ENCODE measurements at places on chromosomes 16 and 17.

DNA sequence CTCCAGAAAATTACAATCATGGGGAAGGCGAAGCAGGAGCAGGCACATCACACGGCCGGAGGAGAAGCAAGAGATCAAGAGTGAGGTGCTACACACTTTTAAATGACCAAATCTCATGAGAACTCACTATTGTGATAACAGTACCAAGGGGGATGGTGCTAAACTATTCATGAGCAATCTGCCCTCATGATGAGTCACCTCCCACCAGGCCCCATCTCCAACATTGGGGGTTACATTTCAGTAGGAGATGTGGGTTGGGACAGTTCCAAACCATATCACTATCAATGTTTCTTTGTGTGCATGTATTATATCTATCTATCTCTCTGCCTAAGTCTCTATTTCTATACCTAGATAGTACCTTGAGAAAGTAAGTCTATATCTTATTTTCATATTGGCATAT lies 724.8 kb downstream of the CDH11 start:
- DNase-seq = no peak
- no peak overlapping the region for H3K4me3 ChIP-seq
- no peaks in the 10 kb centered on the region for H3K36me3 ChIP-seq
- no peaks in the 10 kb centered on the region for H3K27me3 ChIP-seq

DNA sequence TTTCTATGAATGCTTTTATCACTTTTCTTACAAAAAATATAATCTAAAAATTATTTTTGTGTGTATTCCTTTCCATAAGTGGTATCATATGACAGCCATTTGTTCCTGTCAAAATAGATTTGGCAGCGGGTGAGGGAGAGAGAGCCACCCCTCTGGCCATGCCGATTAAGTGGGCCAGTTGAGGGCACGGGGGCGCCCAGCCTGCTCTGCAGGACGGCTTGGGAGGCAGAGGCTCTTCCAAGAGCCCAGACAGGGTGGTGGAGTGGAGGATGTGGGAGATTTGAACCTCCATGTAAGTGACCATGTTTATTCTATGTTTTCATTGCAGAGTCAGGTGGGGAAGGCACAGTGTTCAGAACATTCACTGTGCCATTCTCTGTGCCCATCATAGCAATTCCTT lies 88.8 kb downstream of the IRX3 start:
- H3K4me1 ChIP-seq = peaks cover 28% of the 10 kb centered on the region
- no peak for DNase-seq
- no peaks in the 10 kb centered on the region for H3K27me3 ChIP-seq
- no peaks in the 10 kb centered on the region for H3K36me3 ChIP-seq

GRCh38 chr17:7548585-7549400 lies at the start of gene TNFSF12:
Gene TNFSF12, plus strand, starts transcription at chr17:7549058. Its CDS starts 96 bp downstream, at chr17:7549154.
- H3K4me1 ChIP-seq = peaks cover 25% of the 10 kb centered on the region
- H3K27me3 ChIP-seq = no peaks in the 10 kb centered on the region
- H3K4me3 ChIP-seq = peak within 1 kb of the TSS; percentile 79

DNA sequence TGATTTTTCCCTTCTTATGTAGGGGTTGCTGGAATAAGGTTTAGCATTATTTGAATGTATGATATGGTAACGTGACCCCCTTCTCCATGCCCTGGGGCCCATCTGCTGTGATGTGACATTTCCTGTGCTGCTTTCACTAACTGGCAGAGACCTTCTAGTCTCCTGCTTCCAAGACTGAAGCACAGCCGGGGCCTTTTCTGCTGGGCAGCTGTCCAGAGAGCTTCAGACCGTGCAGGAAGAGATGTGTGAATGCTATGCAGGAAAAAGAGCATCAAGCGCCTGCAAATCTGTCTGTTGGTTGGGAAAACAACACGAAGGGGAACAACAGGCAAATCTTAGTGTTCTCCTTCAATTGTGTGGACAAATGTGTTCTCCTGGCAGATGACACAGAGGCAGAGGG lies 128.5 kb downstream of the SPACA3 start:
- DNase-seq = no peak
- H3K27ac ChIP-seq = no peak overlapping the region
- H3K4me3 ChIP-seq = no peak overlapping the region
- no peaks in the 10 kb centered on the region for H3K4me1 ChIP-seq

DNA sequence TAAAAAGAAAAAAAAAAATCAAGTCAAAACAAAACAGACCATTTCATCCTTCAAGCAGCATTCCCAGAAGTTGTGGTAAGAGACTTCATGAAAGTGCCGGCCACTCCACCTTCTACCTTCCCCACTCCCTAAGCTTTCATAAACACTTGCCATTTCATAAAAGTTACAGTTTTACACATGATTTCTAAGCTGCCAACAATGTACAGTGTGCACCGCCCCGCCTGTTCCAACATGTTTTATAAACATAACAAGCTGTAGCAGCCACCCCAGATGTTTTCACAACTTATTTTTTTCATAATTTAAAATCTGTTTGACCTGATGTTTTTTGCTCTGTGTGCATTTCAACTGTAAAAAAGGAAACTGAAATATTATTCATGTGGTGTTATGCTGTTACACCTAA lies 608.1 kb downstream of the TOX3 start:
- no peak for DNase-seq
- no peaks in the 10 kb centered on the region for H3K36me3 ChIP-seq
- H3K27me3 ChIP-seq = no peaks in the 10 kb centered on the region
- H3K27ac ChIP-seq = no peak overlapping the region

- no peak overlapping the region for H3K4me3 ChIP-seq
- H3K4me1 ChIP-seq = no peaks in the 10 kb centered on the region
- DNase-seq = no peak
- peaks cover 42% of the 10 kb centered on the region for H3K27me3 ChIP-seq
These were observed 118.3 kb downstream of the NPIPB5 start for GRCh38 chr16:22628994-22629393.

DNA sequence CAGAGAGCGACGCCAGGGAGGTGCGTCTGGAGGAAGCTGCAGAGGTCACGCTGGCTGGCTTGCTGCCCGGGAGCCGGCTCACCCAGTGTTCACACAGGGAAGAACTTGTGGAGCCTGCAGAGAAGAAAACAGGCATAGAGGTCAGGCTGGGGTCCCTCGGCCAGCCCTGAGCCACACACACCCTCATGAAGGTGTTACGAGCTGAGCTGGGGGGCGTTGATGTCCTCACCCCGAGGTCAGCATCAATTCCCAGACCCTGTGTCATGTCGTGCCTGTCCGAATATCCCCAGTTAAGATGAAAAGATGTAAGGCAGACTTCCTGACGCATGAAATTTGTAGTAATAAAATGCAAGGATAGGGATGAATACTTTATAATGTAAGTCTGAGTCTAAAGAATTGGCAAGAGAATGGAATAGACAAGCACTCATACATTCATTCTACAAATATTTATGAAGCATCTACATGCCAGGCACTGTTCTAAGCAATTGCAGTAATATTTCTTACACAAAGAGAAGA lies 77.1 kb downstream of the USP31 start:
- H3K4me1 ChIP-seq = peaks cover 26% of the 10 kb centered on the region
- H3K27ac ChIP-seq = peak overlapping the region; percentile 84
- no peak overlapping the region for H3K4me3 ChIP-seq
- H3K27me3 ChIP-seq = no peaks in the 10 kb centered on the region

GRCh38 chr17:45246861-45247428 lies 14.9 kb downstream of the SPATA32 start:
- no peaks in the 10 kb centered on the region for H3K4me1 ChIP-seq
- H3K36me3 ChIP-seq = peaks cover 14% of the 10 kb centered on the region
- H3K27ac ChIP-seq = peak overlapping the region; percentile 40
- H3K4me3 ChIP-seq = peak overlapping the region; percentile 40
- DNase-seq = peak; percentile 52

DNA sequence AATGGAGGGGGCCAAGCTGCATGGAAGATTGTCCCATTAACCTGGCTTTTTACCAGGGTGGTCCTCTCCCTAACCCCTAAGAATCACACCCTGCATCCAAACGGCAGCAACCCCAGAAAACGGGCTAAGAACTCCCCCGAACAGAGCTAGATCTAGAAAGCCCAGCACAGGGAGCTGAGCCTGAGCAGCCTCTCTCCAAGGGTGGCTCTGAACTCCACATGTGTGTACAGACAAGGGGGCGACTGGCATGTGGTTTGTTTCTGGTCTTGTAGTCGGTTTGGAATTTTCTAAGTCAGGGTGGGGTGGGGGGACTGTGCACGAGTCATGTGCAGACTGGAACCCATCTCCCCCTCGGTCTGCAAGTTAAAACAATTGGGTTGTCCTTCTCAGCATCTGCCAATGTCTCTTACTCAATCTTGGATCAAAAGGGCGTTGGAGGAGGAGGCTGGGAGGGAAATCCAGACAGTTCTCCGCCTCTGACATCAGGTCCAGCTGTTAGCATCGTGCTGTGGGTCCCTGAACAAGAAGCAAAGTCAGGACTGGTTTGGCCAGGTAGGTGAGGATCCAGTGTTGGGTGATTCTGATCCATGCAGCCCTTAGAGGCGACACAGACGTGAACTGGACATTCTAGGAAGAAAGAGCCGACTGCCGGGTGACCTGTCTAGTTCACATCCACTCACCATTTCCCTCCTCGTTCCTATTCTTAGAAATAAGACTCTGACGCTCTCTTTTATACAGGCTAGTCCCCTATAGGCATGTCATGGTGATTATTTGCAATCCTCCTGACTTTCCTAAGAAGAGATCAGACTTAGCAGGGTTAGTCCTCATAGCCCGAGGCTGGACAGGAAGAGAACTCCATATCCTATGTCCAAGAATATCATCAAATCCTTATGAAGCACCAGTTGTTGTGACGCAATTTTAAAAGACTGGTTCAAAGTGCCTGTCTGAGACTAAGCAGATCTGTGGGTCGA lies 381.8 kb downstream of the SOX9 start:
- DNase-seq = peak; percentile 45
- H3K27ac ChIP-seq = no peak overlapping the region
- no peak overlapping the region for H3K4me3 ChIP-seq
- no peaks in the 10 kb centered on the region for H3K4me1 ChIP-seq
- H3K27me3 ChIP-seq = no peaks in the 10 kb centered on the region

GRCh38 chr16:65117811-65118448 lies 3.9 kb downstream of the CDH11 start:
- H3K4me1 ChIP-seq = peaks cover 17% of the 10 kb centered on the region
- no peak overlapping the region for H3K27ac ChIP-seq
- H3K36me3 ChIP-seq = peaks cover 5% of the 10 kb centered on the region
- H3K27me3 ChIP-seq = no peaks in the 10 kb centered on the region

GRCh38 chr16:73183611-73184092 lies 135.7 kb upstream of the ZFHX3 start:
- H3K36me3 ChIP-seq = no peaks in the 10 kb centered on the region
- DNase-seq = no peak
- peak overlapping the region; percentile 10 for H3K4me3 ChIP-seq
- H3K27me3 ChIP-seq = no peaks in the 10 kb centered on the region

GRCh38 chr17:42924891-42925290 lies 24.3 kb downstream of the G6PC1 start:
- no peak for DNase-seq
- no peak overlapping the region for H3K4me3 ChIP-seq
- H3K27me3 ChIP-seq = no peaks in the 10 kb centered on the region
- no peak overlapping the region for H3K27ac ChIP-seq
- H3K36me3 ChIP-seq = no peaks in the 10 kb centered on the region

GRCh38 chr16:5374184-5374583 lies 276.6 kb upstream of the EEF2KMT start:
- no peaks in the 10 kb centered on the region for H3K4me1 ChIP-seq
- H3K36me3 ChIP-seq = no peaks in the 10 kb centered on the region
- H3K4me3 ChIP-seq = no peak overlapping the region
- H3K27ac ChIP-seq = no peak overlapping the region
- H3K27me3 ChIP-seq = no peaks in the 10 kb centered on the region
- DNase-seq = no peak

GRCh38 chr17:82608816-82609215 lies 39.4 kb downstream of the WDR45B start:
- no peak for DNase-seq
- H3K4me1 ChIP-seq = peaks cover 20% of the 10 kb centered on the region
- H3K27ac ChIP-seq = no peak overlapping the region
- no peak overlapping the region for H3K4me3 ChIP-seq
- peaks cover 34% of the 10 kb centered on the region for H3K36me3 ChIP-seq

- no peaks in the 10 kb centered on the region for H3K36me3 ChIP-seq
- no peak overlapping the region for H3K4me3 ChIP-seq
- no peak for DNase-seq
- H3K27ac ChIP-seq = no peak overlapping the region
- H3K27me3 ChIP-seq = no peaks in the 10 kb centered on the region
These were observed 55.0 kb downstream of the STX8 start for GRCh38 chr17:9520649-9521048.

DNA sequence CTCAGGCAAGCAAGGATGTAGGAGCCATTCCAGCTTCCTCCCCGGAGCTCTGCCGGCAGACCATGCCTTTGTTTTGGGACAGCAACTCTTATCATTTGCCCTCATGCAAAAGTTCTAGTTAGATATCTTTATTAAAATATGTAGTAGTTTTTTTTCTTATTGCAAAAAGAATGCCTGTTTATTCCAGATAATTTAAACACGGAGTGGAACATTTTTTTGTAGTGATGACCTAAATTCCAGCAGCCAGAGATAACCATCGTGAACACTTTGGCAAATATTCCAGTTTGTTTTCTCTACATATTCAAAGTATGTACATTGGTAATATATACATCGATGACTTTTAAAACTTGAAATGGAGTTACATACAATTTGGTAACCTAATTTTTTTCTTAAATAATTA lies 54.8 kb downstream of the CRISPLD2 start:
- no peak overlapping the region for H3K4me3 ChIP-seq
- H3K4me1 ChIP-seq = no peaks in the 10 kb centered on the region
- no peak for DNase-seq
- H3K27me3 ChIP-seq = no peaks in the 10 kb centered on the region
- peaks cover 44% of the 10 kb centered on the region for H3K36me3 ChIP-seq

DNA sequence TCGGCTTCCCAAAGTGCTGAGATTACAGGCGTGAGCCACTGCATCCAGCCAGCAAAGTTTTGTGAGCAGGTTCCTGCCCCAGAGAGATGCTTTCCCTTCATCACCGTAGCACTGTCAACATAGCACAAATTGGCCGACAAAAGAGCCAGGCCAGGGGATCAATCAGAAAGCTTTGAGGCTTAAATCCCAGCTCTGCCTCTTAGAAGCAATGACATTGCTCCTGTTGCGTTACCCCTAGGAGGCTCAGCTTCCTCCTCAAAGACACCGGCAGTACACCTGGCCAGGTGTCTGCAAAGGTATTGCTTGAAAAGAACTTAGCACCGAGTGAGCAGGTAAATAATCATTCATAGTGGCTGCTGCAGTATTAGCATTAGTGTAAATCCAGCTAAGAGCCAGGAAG lies 86.5 kb downstream of the NDE1 start:
- no peak overlapping the region for H3K4me3 ChIP-seq
- H3K4me1 ChIP-seq = no peaks in the 10 kb centered on the region
- no peaks in the 10 kb centered on the region for H3K36me3 ChIP-seq

- no peak overlapping the region for H3K4me3 ChIP-seq
- no peaks in the 10 kb centered on the region for H3K27me3 ChIP-seq
- H3K4me1 ChIP-seq = no peaks in the 10 kb centered on the region
- no peak for DNase-seq
- no peak overlapping the region for H3K27ac ChIP-seq
- no peaks in the 10 kb centered on the region for H3K36me3 ChIP-seq
These were observed 189.8 kb upstream of the CDH5 start for GRCh38 chr16:66176731-66177130.

GRCh38 chr16:57113042-57113453 lies 20.7 kb downstream of the CPNE2 start:
- H3K27me3 ChIP-seq = no peaks in the 10 kb centered on the region
- H3K4me1 ChIP-seq = peaks cover 16% of the 10 kb centered on the region
- DNase-seq = no peak
- no peak overlapping the region for H3K27ac ChIP-seq
